Activated CD4-positive, alpha-beta T cell treated with anti-CD3 and anti-CD28 coated beads for 36 hours (primary cell): ENCODE measurements at places on chromosomes 13 and 19. TPM values are rescaled to one million over a fixed set of nuclear protein-coding genes. Genes with fewer than 3 reads are reported as not detected.

GRCh38 chr13:28623782-28624706, 34.9 kb upstream of the POMP start:
- no peaks in the 10 kb centered on the region for H3K36me3 ChIP-seq
- H3K27me3 ChIP-seq, result no peaks in the 10 kb centered on the region
- no peak overlapping the region for H3K27ac ChIP-seq
- peaks cover 6% of the 10 kb centered on the region for H3K4me1 ChIP-seq
- peak; percentile 15 for DNase-seq

DNA sequence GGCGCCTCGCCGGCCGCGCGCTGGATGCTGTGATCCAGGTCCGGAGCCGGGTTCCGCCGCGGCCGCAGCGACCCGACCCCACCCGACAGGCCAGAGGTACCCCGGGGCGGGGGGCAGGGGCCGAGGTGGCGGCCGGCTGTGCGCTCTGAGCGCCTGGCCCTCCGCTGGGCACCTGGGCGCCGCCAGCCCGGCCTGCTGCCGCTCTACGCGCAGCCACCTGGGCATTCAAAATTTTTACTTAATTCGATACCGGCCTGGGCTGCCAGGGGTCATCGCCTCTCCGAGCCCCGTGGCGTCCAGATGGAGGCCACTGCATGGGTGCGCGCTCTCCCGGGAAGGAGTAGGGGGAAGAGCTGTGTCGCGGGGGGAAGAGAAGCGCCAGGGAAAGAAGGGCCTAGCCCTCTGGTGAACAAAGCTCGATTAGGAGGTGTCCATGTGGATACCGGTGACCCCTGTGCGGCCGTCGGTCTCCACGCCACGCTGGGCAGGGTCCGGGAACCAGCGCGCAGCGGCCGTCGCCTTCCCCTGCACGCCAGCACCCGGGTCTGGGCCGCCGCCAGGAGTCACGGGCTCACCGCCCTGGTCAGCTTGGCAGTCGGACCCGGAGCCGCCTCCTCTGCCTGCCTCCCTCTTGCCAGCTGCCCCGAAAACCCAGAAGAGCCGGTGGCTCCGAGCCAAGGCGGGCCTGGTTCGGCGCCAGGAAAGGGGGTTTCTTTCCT, 666 bp downstream of the BIVM start:
- H3K4me3 ChIP-seq, result peak overlapping the region; percentile 89
- H3K27ac ChIP-seq, result peak overlapping the region; percentile 73

GRCh38 chr13:106532111-106532929, 3.1 kb downstream of the EFNB2 start:
- peaks cover 19% of the 10 kb centered on the region for H3K4me1 ChIP-seq
- H3K27me3 ChIP-seq, result peaks cover 36% of the 10 kb centered on the region
- no peak overlapping the region for H3K4me3 ChIP-seq
- no peak for DNase-seq

DNA sequence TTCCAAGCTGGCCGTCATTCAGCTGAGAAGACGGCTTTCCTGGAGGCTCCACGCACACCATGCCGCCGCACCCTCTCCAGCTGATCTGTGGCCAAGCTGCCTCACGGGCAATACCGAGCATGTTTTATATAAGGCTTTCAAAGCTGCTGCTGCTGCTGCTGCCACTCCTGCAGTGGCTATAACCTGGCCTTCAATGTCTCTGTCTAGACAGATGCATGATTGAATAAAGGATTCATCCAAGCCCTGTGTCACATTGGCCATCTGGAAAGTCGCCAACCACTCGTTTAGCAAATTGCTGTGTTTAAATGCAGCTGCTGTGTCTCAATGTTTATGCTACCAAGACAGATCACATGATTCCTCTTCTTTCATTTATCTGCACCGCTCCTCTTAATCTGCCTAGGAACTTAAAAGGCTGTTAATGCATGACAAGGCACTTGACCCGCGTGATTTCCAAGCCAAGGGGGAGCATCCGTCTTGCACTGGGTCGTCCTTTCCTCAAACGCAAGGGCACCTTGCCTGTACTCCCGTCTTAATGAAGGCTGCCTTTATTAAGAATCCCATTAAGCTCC, 114.3 kb downstream of the TEX26 start:
- no peak for DNase-seq
- H3K27ac ChIP-seq, result no peak overlapping the region
- H3K4me3 ChIP-seq, result no peak overlapping the region
- peaks cover 11% of the 10 kb centered on the region for H3K27me3 ChIP-seq
- H3K4me1 ChIP-seq, result peaks cover 49% of the 10 kb centered on the region
- no peaks in the 10 kb centered on the region for H3K36me3 ChIP-seq

DNA sequence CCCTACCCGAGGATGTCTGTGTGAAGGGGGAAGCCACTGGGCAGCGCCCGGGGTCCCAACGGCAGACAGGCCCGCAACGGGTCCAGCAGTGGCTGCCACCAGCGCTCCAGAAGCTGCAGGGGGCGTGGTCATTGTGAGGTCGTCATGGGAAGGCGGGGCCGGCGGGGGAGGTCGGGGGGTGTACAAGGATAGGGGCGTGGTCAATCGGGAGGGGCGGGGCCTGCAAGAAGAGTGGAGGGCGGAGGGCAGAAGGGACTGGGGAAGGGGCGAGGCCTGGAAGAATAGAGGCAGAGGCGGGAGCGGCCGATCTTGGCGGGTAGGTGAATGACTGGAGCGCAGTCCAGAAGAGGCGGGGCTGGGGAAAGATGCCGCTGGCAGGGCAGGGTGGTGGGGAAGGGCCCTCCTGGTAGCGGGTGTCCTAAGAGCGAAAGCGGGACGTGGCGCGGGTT, 4.4 kb downstream of the FUZ start:
- H3K36me3 ChIP-seq, result peaks cover 7% of the 10 kb centered on the region
- DNase-seq, result peak; percentile 95
- H3K4me1 ChIP-seq, result peaks cover 22% of the 10 kb centered on the region
- peak overlapping the region; percentile 78 for H3K4me3 ChIP-seq

- H3K4me3 ChIP-seq, result no peak overlapping the region
- peaks cover 8% of the 10 kb centered on the region for H3K4me1 ChIP-seq
- H3K27me3 ChIP-seq, result peaks cover 48% of the 10 kb centered on the region
- no peak overlapping the region for H3K27ac ChIP-seq
Observed at GRCh38 chr13:98141091-98141490, 1.8 kb upstream of the FARP1 start.

- peak; percentile 36 for DNase-seq
- peaks cover 20% of the 10 kb centered on the region for H3K36me3 ChIP-seq
- H3K4me3 ChIP-seq, result peak overlapping the region; percentile 93
- H3K27me3 ChIP-seq, result no peaks in the 10 kb centered on the region
- H3K4me1 ChIP-seq, result peaks cover 43% of the 10 kb centered on the region
- peak overlapping the region; percentile 91 for H3K27ac ChIP-seq
Observed at GRCh38 chr19:19321141-19321577, 530 bp downstream of the MAU2 start.

The THSD1 gene
- 0.14 TPM for total RNA-seq

- H3K4me1 ChIP-seq, result no peaks in the 10 kb centered on the region
- DNase-seq, result no peak
- no peak overlapping the region for H3K27ac ChIP-seq
- H3K27me3 ChIP-seq, result peaks cover 4% of the 10 kb centered on the region
Observed at GRCh38 chr19:32252333-32252669, 93.1 kb upstream of the ZNF507 start.

DNA sequence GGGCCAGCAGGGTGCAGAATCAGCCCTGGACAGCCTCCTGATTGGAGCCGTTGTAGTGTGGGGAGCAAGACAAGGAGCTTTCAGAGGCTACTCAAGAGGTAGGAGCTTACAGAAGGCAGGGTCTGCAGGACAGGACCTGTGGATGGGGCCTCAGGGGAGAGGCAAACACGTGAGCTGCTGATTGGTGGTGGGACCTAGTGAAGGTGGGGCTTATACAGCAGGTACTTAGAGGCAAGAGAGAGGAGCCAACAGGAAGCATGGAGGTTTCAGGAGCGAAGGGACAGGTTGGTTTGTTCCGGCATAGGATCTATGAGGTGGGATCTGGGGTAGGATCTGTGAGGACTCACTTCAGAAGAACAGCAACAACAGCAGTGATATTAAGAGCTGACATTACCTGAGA, 32.4 kb downstream of the ZSWIM4 start:
- H3K4me3 ChIP-seq, result no peak overlapping the region
- H3K4me1 ChIP-seq, result peaks cover 3% of the 10 kb centered on the region
- H3K27me3 ChIP-seq, result no peaks in the 10 kb centered on the region
- no peak overlapping the region for H3K27ac ChIP-seq

The DCT gene
- 0.14 TPM for total RNA-seq

The PLK5 gene
- not detected for total RNA-seq

GRCh38 chr13:20193907-20194631, 1.3 kb upstream of the GJB2 start:
- peaks cover 20% of the 10 kb centered on the region for H3K4me1 ChIP-seq
- no peak overlapping the region for H3K27ac ChIP-seq
- H3K36me3 ChIP-seq, result no peaks in the 10 kb centered on the region
- peak overlapping the region; percentile 61 for H3K4me3 ChIP-seq
- H3K27me3 ChIP-seq, result peaks cover 47% of the 10 kb centered on the region

- no peak overlapping the region for H3K27ac ChIP-seq
- H3K36me3 ChIP-seq, result peaks cover 7% of the 10 kb centered on the region
- H3K27me3 ChIP-seq, result no peaks in the 10 kb centered on the region
- DNase-seq, result no peak
Observed at GRCh38 chr19:38283271-38283670, 18.9 kb downstream of the SPINT2 start.

DNA sequence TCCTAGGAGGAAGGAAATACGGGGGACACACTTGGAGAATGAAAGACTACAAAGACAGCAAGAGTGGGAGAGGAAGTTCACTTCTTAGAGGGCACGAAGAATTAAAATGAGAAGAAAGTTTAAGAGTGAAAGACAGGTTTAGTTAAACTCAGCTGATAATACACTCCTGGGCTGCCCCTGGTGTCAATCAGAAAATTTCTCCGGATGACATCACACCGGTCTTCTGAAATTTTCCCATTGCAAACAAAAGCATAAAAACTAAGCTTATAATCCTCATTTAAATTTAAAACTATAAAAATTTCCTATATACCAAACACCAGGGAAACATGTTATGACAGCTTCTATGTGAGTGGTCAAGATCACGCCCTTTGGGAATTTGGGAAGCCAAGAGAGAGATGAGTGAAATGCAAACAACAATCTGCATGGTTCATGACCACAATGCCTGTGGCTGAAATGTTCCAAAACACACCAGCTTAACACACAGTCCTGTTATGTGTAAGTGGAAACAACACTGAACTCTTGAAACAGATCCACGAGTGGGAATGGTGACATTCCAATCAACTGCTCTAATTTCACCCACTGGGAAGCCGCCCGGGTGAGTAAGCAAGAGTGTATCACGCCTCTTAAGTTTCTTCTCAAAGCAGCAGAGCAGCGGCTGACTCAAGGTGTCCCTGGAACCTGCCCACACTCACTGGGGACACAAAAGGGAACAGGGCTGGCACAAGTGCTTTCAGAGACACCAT, 49.0 kb downstream of the BRD4 start:
- no peaks in the 10 kb centered on the region for H3K27me3 ChIP-seq
- peak overlapping the region; percentile 5 for H3K4me3 ChIP-seq
- H3K27ac ChIP-seq, result peak overlapping the region; percentile 81
- H3K36me3 ChIP-seq, result no peaks in the 10 kb centered on the region
- DNase-seq, result peak; percentile 71

DNA sequence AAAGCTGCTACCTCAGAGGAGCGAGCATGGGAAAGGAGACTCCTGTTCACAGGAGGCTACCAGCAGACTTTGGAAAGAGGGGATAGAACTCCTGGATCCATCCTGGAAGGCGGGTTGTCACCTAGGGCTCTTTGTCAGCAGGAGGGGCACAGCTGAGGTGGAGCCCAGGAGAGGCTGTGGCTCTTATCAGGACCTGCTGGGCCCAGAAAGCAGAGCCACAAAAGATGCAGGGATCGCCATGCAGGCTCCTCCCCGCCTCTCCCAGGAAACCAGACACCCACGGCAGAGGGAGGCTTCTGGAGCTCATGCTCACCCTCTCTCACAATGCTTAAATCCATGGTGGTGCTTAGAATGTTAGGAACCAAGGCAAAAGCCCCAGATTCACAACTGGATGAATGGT, 994.2 kb downstream of the UQCRFS1 start:
- no peaks in the 10 kb centered on the region for H3K36me3 ChIP-seq
- no peak for DNase-seq
- H3K27ac ChIP-seq, result no peak overlapping the region
- no peaks in the 10 kb centered on the region for H3K27me3 ChIP-seq

DNA sequence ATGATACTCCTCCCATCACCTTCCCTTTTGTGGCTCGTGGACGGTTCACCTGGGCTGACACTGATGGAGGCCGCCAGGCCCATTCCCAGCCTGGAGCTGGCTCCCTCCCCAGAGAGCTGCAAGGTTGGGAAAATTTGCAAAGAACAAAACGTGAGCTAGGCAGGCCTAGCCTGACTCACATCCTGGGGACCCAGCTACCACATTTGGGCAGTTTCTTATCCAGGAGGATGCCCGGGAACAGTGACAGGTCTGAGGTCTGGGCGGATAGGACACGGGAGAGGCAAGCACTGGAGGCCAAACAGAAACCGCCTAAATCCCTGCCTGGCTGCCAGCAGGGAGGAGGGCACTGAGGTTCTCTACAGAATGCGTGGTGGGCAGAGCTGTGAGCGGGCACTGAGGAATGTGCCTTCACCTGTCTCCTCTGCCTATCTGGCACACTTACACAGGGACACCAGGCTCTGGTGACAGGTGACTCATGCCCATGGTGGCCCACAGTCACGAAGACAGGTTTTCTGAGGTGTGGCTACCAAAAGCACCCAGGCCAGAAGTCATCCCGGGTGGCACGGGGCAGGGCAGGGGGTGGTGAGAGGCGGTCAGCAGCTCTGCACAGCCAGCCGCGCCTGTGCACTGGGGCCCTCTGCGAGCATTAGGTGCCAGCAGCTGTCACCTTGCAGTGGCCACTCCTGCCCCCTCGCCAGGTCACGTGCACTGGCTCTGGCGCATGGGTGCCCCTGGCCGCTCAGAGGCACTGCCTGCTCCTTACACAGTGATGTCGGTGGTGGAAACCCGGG, 23.2 kb downstream of the SH3GL1 start:
- peaks cover 4% of the 10 kb centered on the region for H3K36me3 ChIP-seq
- no peak overlapping the region for H3K4me3 ChIP-seq
- H3K27ac ChIP-seq, result peak overlapping the region; percentile 74
- DNase-seq, result no peak
- H3K4me1 ChIP-seq, result peaks cover 70% of the 10 kb centered on the region

- H3K36me3 ChIP-seq, result no peaks in the 10 kb centered on the region
- peaks cover 13% of the 10 kb centered on the region for H3K27me3 ChIP-seq
- no peak overlapping the region for H3K27ac ChIP-seq
- peaks cover 25% of the 10 kb centered on the region for H3K4me1 ChIP-seq
- H3K4me3 ChIP-seq, result no peak overlapping the region
Observed at GRCh38 chr13:110338441-110339101, 31.5 kb downstream of the COL4A2 start.

DNA sequence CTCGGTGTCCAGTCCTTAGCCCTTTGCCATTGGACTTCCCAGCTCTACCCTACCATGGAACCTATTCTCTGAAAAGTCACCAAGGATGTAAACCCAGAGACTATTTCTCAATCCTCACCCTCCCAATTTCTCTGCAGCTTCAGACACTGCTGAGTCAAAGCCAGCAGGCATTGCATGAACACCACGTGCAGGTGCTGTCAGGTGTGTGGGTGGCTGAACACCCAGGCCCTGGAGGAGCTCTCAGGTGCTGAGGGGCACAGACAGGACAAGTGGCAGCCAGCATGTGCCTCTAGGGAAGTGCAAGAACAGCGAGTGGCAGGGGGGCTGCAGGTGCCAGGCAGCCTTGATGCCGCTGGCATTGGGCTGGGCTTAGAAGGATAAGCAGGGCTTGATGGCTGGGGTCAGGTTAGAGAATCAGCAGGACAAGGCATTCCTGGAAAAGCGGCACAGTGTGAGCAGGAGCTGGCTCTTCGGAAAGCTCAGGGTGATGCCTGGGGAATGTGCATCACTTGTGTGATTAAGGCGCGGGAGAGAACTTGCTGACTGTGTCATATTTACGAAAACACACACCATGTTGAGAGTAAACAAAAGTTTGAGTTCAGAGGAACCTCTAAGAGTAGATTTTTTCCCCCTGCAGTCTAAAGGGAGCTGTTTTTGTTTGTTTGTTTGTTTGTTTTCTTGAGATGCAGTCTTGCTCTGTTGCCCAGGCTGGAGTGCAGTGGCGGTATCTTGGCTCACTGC, 83.8 kb downstream of the LNX2 start:
- DNase-seq, result peak; percentile 12
- H3K4me1 ChIP-seq, result peaks cover 4% of the 10 kb centered on the region
- no peaks in the 10 kb centered on the region for H3K36me3 ChIP-seq
- H3K4me3 ChIP-seq, result no peak overlapping the region
